ENCODE measurements at places on chromosomes 16 and 17.

GRCh38 chr16:48526058-48526957 is 83.7 kb downstream of the N4BP1 start:
- H3K36me3 ChIP-seq, result no peaks in the 10 kb centered on the region
- peak; percentile 91 for DNase-seq
- no peak overlapping the region for H3K27ac ChIP-seq
- H3K4me1 ChIP-seq, result no peaks in the 10 kb centered on the region
- no peak overlapping the region for H3K4me3 ChIP-seq

DNA sequence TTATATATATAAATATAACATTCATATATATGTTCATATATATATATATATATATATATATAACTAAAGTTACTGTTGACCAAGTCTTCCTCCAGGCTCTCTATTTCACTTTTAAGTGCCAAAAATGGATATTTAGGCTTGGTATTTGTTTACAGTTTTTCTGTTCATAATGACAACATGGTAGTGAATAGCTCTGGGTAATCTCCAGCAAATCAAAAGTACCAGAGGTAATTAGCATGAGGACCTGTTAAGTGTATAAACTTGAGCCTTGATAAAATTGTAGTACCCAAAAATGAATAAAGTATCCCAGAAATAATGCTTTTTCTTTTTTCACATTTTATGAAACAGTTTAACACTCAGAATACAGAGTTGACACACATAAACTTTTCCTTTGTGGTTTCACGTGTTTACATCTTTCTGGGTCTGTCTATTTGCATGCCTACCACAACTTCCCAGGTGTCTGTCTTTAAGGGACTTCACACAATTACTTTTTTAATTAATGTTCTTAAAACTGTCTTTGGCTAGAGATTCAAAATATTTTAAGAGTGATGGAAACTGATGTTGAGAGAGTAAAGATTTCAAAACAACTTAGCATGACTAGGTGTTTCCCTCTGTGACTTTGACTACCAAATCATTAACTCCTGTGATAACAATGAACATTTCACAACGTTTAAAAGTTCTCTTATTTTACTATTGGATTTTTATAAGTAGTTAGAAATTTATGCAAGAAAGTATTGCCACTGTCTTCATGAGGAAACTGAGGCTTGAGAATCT is 47.9 kb downstream of the RABEP1 start:
- no peaks in the 10 kb centered on the region for H3K27me3 ChIP-seq
- no peak overlapping the region for H3K27ac ChIP-seq
- DNase-seq, result no peak
- H3K4me3 ChIP-seq, result no peak overlapping the region
- no peaks in the 10 kb centered on the region for H3K4me1 ChIP-seq
- H3K36me3 ChIP-seq, result no peaks in the 10 kb centered on the region

GRCh38 chr17:73679476-73679875 is 35.2 kb upstream of the SDK2 start:
- DNase-seq, result no peak
- no peaks in the 10 kb centered on the region for H3K27me3 ChIP-seq
- H3K4me1 ChIP-seq, result no peaks in the 10 kb centered on the region
- H3K27ac ChIP-seq, result no peak overlapping the region
- H3K36me3 ChIP-seq, result no peaks in the 10 kb centered on the region
- no peak overlapping the region for H3K4me3 ChIP-seq

DNA sequence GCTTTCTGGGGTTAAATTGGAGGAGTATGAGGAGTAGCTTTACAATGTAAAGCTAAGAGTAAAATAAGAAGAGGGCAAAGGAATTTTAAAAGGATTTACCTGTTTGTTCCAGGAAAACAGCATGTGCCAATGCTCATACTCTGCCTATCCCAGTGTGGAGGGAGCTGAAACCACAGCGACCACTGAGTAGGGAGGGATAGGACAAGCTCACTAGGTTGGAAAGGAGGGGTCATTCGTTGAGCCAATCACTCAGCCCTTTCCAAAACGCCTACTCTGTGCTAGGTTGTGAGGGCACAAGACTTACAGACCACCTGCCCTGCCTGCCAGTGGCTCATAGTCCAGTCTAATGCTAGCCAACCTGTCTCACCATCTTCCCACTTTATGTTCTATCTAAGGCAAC is 1.1 kb upstream of the DNAJC7 start:
- H3K27me3 ChIP-seq, result no peaks in the 10 kb centered on the region
- H3K4me3 ChIP-seq, result peak overlapping the region; percentile 58
- H3K27ac ChIP-seq, result no peak overlapping the region
- peaks cover 2% of the 10 kb centered on the region for H3K36me3 ChIP-seq
- H3K4me1 ChIP-seq, result peaks cover 7% of the 10 kb centered on the region
- peak; percentile 73 for DNase-seq

DNA sequence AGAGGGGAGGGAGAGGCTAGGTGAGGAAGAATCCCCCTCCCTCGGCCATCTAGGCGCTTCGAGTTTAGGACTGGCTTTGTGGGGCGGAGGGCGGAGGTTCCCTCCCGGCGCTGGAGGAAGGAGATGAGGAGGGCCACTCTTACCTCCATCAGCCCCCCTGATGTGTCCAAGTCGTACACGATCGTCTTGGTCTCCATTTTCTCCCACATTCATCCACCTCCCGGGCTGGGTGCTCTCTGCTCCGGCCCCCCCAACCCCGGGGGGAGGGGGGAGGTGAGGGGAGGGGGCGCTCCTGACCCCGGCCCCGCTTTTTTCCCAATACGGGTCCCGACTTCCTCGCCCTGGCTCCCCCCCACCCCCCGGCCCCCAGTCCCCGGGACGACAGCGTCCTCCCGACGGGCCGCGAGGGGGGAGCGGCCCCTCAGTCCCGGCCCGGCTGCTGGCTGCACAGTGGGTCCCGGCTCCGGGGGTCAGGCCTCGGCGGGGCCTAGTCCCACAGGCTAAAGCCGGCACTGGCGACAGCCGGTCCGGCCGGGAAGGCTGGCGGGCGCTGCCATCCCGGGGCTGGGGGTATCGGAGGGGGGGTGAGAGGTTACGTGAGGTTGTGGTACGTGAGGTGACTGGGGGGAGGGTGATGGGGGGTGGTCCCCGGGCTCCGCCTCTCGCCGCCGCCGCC is 428 bp downstream of the PHF12 start:
- H3K27ac ChIP-seq, result peak overlapping the region; percentile 94
- peak overlapping the region; percentile 91 for H3K4me3 ChIP-seq
- no peaks in the 10 kb centered on the region for H3K27me3 ChIP-seq
- DNase-seq, result no peak
- H3K36me3 ChIP-seq, result no peaks in the 10 kb centered on the region
- peaks cover 2% of the 10 kb centered on the region for H3K4me1 ChIP-seq

GRCh38 chr16:29984137-29984763 is 10.6 kb downstream of the TAOK2 start:
- H3K36me3 ChIP-seq, result peaks cover 20% of the 10 kb centered on the region
- no peak overlapping the region for H3K4me3 ChIP-seq
- no peak overlapping the region for H3K27ac ChIP-seq
- DNase-seq, result no peak
- H3K27me3 ChIP-seq, result no peaks in the 10 kb centered on the region
- no peaks in the 10 kb centered on the region for H3K4me1 ChIP-seq

GRCh38 chr16:24203675-24204074 is 52.5 kb upstream of the CACNG3 start:
- DNase-seq, result no peak
- H3K27ac ChIP-seq, result no peak overlapping the region
- H3K4me3 ChIP-seq, result no peak overlapping the region
- no peaks in the 10 kb centered on the region for H3K36me3 ChIP-seq

DNA sequence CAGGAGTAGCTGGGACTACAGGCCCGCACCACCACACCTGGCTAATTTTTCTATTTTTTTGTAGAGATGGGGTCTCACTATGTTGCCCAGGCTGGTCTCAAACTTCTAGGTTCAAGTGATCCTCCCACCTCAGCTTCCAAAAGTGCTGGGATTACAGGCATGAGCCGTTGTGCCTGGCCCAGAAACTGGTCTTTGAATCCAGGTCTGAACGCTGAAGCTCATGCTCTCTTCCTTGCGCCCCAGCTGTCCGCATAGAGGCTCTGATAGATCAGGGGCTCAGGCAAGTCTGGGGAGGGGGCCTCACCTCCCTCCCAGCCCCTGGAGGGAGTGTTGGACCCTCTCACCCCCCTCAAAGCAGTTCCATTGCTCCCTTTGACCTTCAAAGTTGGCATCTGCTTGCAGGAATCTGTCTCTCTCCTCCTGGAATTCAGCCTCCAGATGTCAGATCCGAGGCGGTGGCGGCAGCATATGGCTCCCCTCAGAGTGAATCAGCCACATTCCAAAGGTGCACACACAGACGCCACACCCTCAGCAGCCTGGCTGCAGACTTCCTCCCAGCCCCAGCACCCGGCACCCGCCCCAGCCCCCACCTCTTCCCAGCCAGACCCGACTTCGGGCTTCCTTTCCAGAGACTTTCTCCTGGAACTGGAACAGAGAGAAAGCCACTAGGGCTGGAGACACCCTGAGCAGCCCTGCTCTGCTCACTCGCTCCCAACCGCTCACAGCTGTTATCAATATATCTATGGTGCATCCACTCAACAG is 16.9 kb upstream of the GLIS2 start:
- H3K4me3 ChIP-seq, result no peak overlapping the region
- peak; percentile 97 for DNase-seq
- H3K4me1 ChIP-seq, result peaks cover 7% of the 10 kb centered on the region
- H3K27ac ChIP-seq, result peak overlapping the region; percentile 87
- no peaks in the 10 kb centered on the region for H3K36me3 ChIP-seq

DNA sequence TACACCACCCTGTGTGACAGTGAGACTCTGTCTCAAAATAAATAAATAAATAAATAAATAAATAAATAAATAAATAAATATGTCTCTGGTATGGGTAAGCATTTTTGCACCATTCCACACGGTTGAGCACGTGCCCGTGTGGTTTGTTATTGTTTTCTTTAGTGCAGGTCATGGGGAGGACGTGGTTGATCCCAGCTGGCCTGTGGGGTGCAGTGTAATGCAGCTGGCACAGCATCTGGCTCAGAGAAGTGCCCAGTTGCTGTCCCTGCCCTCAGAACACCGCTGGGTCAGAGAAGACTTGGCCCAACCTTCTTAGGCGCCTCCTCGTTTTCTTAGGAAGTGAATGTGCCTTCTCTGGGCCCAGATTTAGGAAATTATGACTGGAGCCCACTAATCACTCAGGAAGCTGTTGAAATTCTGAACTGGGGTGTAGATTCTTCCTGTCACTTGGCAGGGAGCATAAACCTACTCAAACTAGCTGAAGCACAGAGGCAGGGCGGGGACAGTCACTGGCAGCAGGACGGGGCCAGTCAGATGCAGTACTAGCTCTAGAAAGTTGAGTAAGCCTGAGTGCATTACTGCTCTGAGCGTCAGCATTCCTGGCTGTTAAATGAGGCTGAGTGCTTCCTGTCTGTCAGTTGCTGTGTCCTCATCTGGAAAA is 85.9 kb downstream of the SNX29 start:
- DNase-seq, result peak; percentile 22
- no peak overlapping the region for H3K27ac ChIP-seq

DNA sequence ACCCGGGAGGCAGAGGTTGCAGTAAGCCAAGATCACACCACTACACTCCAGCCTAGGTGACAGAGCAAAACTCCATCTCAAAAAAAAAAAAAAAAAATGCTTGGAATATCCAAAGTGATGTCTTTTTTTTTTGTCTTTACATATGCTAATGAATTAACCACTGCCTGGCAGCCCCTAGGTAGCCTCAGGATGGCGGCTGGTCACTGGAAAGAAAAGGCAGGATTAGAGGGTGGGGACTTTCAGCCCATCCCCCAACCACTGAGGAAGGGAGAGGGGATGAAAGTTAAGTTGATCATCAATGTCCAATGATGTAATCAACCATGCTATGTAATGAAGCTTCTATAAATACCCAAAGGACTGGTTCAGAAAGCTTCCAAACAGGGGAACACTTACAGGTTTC is 26.8 kb downstream of the RNF157 start:
- no peaks in the 10 kb centered on the region for H3K27me3 ChIP-seq
- H3K27ac ChIP-seq, result no peak overlapping the region
- H3K4me1 ChIP-seq, result no peaks in the 10 kb centered on the region
- no peak overlapping the region for H3K4me3 ChIP-seq

- H3K27me3 ChIP-seq, result no peaks in the 10 kb centered on the region
- no peak overlapping the region for H3K27ac ChIP-seq
Measured at GRCh38 chr17:16301963-16302855, 51.1 kb downstream of the CENPV start.

DNA sequence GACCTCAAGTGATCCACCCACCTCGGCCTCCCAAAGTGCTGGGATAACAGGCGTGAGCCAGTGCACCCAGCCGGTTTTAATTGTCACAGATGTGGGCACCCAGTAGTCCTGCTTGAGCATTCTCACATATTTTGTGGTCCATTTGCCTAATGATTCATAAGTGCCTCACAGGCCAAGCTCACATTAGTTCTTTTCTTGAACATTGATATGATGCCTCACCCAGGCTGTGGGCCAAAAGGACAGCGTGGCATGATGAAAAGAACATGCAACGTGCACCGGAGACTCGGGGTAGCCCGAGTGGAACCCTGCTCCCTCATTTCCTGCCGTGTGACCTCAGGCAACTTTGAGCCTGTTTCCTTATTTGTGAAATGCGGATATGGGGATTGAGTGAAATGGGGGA is 181.9 kb downstream of the SNX29 start:
- no peaks in the 10 kb centered on the region for H3K36me3 ChIP-seq
- H3K27ac ChIP-seq, result no peak overlapping the region
- no peak overlapping the region for H3K4me3 ChIP-seq
- no peaks in the 10 kb centered on the region for H3K4me1 ChIP-seq
- no peaks in the 10 kb centered on the region for H3K27me3 ChIP-seq

DNA sequence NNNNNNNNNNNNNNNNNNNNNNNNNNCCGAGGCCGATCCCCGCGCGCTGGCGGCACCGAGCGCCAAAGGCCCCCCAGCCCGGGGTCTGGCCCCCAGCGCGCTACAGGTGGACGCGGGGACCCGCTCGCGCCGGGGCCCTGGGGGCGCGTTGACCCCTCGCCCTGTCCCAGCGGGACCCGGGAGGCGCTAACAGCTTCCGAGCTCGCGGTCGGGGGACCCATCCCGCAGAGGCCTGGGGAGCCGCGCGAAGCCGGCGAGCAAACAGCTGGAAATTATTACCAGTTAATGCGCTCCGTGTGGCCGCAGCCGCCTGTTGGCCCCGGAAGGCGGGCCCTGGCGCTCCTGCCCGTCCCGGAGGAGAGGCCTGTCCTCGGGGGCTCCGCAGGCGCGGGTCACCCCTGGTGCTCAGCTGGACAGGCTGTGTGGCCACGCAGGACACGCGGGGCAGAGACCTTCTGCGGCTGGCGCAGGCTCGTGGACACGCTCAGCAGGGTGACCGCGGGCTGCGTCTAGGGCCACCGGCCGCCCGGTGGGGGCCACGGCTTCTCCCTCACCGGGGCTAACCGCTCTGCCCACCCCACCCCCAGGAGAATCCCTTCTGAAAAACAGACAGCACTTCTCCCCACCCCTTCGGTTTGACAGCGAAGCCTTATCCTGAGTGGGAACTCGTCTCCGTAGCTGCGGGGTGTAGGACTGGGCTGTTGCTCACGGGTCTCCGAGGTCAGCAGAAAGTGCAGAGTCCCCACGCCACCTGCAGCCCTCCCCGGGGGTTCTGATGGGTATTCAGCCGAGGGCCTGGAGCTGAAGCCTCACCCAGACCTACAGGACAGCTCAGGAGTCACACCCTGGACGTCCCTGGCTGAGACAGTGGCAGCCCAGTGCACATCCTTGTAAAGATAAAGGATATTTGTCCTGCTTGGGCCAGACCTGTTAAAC is 138.7 kb upstream of the RPH3AL start:
- H3K4me1 ChIP-seq, result no peaks in the 10 kb centered on the region
- no peaks in the 10 kb centered on the region for H3K36me3 ChIP-seq
- H3K4me3 ChIP-seq, result no peak overlapping the region
- peaks cover 3% of the 10 kb centered on the region for H3K27me3 ChIP-seq
- no peak for DNase-seq
- H3K27ac ChIP-seq, result no peak overlapping the region

GRCh38 chr17:28370035-28370743 is at the start of gene VTN:
Gene VTN (minus strand): TSS chr17:28370307. CDS start chr17:28370203, 104 bp downstream.
- H3K36me3 ChIP-seq, result no peaks in the 10 kb centered on the region
- peak; percentile 97 for DNase-seq
- no peak within 1 kb of the TSS for H3K27ac ChIP-seq
- H3K4me3 ChIP-seq, result no peak within 1 kb of the TSS
- H3K27me3 ChIP-seq, result peaks cover 12% of the 10 kb centered on the region
- peaks cover 4% of the 10 kb centered on the region for H3K4me1 ChIP-seq
